Colonic mucosa (tissue), 4 donors: ENCODE measurements at places on chromosomes 11 and 22. TPM values are rescaled to one million over a fixed set of nuclear protein-coding genes. Genes with fewer than 3 reads are reported as not detected.
A peak's percentile ranks its signal among the peaks of the same experiment; 100 is the strongest.

DNA sequence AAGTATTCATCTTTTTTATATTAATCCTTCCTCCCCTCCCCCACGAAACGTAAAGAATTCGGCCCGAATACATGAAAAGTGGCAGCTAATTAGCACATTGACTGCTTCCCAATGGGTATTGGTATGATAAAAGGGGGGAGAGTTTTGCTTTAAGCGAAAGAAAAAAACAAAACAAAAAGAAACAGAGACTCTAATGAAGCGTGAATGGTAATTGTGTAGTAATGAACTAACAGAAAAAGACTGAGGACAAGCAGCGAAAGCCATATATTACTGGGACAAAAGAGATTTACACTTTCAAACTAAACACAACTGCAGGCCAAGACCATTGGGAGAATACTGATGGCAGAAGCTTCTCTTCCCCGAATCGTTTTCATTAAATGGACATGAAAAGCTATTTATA lies 2.5 kb downstream of the DBX1 start:
- H3K27ac ChIP-seq, result no peak overlapping the region
- H3K4me3 ChIP-seq, result no peak overlapping the region
- H3K4me1 ChIP-seq, result peaks cover 6% of the 10 kb centered on the region
- H3K36me3 ChIP-seq, result no peaks in the 10 kb centered on the region

DNA sequence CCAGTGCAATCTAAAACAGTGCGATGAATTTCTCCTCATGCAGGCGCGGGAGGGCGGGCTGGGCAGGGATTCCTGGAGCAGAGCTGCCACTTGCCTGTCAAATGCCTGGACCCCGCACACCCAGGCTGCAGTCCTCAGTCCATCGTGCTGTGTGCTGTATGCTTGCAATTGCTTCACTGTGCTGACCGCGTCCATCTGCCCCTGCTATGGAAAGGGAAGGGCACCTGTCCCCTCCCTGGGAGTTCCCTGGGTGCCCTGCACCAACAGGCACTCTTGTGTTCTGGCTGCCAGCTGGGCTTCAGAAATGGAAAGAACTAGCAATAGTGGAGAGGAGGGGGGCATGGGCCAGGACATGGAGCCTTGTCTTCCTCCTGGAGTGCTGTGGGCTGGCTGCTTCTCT lies 185.4 kb upstream of the B3GAT1 start:
- H3K4me1 ChIP-seq, result no peaks in the 10 kb centered on the region
- no peaks in the 10 kb centered on the region for H3K27me3 ChIP-seq
- H3K4me3 ChIP-seq, result no peak overlapping the region
- no peak overlapping the region for H3K27ac ChIP-seq

DNA sequence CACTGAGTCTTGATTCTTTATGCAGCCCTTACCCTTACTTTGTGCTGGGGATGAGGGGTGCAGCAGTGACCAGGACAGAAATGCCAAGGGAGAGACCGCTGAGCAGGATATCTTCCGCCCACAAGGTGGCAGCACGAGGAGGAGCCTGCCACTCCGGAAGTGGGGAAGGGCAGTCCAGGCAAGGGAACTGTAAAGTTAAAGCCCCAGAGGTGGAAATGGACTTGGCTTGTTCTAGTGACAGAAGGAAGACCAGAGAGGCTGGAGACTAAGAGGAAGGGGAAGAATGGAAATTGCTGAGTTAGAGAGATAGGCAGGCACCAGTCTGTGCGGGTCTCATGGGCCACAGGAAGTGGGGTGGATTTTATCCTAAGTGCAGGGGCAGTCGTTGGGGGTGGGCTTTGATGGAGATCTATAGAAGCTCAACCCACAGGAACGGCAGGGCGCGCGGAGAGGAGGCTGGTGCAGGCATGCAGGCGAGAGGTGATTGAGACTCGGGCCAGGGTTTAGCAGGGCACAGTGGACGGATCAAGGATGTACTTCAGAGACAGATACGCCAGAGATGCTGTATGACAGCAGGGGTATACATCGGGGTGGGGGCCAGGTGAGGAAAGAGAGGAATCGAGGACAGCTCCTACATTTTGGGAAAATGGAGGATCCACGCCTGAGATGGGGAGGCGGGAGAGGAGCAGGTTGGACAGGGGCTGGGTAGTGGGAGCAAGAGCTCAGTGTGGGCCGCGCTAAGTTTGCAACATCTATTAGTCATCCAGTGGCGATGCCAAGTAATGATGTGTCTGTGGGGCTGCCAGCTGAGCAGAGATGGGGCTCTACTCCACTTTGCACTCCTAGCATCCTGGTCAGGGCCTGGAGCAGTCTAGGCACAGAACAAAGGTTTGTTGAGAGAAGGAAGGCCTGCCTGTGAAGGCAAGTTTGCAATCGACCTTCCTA lies 3.3 kb upstream of the GRK2 start:
- no peaks in the 10 kb centered on the region for H3K27me3 ChIP-seq
- peaks cover 7% of the 10 kb centered on the region for H3K4me1 ChIP-seq
- DNase-seq, result peak; percentile 90
- no peaks in the 10 kb centered on the region for H3K36me3 ChIP-seq

GRCh38 chr11:79447038-79447786 lies 6.4 kb upstream of the TENM4 start:
- H3K36me3 ChIP-seq, result no peaks in the 10 kb centered on the region
- H3K4me1 ChIP-seq, result no peaks in the 10 kb centered on the region
- no peak overlapping the region for H3K4me3 ChIP-seq
- no peak overlapping the region for H3K27ac ChIP-seq

MAPK8IP1 gene
- 2.4 TPM for total RNA-seq

GRCh38 chr22:41531715-41532477 lies 12.4 kb downstream of the POLR3H start:
- H3K36me3 ChIP-seq, result peaks cover 29% of the 10 kb centered on the region
- H3K4me1 ChIP-seq, result no peaks in the 10 kb centered on the region
- no peak overlapping the region for H3K4me3 ChIP-seq
- H3K27me3 ChIP-seq, result no peaks in the 10 kb centered on the region

DNAJB7 gene
- total RNA-seq, result 0.12 TPM

- H3K27me3 ChIP-seq, result no peaks in the 10 kb centered on the region
- H3K4me1 ChIP-seq, result no peaks in the 10 kb centered on the region
- peak overlapping the region; percentile 38 for H3K27ac ChIP-seq
- DNase-seq, result peak; percentile 47
Observed at GRCh38 chr11:111417766-111418435, 38.8 kb upstream of the POU2AF1 start.

GRCh38 chr11:121683791-121684190 lies 231.0 kb upstream of the SORL1-AS1 start:
- H3K4me3 ChIP-seq, result no peak overlapping the region
- no peak overlapping the region for H3K27ac ChIP-seq
- no peak for DNase-seq
- H3K36me3 ChIP-seq, result no peaks in the 10 kb centered on the region
- H3K27me3 ChIP-seq, result no peaks in the 10 kb centered on the region

- H3K27ac ChIP-seq, result no peak overlapping the region
- no peak overlapping the region for H3K4me3 ChIP-seq
- no peaks in the 10 kb centered on the region for H3K27me3 ChIP-seq
- no peak for DNase-seq
Observed at GRCh38 chr11:24704716-24705115, 207.9 kb downstream of the LUZP2 start.

DNA sequence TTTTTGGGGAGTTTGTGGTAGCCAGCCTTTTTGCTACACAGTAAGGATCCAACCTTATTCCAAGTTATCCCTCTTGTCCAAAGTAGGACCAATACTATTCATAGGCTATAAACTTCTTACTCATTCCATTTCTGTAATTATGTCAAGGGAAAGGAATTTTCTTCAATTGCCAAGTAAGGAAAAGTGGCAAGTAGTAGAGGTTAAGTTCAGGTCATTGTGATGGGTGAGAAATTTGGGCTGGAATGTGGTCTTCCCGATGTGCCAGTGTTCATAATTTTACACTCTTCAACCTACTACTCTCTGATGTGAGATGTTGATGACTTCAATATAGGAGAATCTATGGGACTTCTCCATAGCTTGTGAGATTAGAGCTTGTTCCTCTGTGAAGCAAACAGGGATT lies 648.8 kb downstream of the METTL15 start:
- no peak overlapping the region for H3K27ac ChIP-seq
- H3K4me3 ChIP-seq, result no peak overlapping the region
- no peaks in the 10 kb centered on the region for H3K4me1 ChIP-seq
- H3K36me3 ChIP-seq, result no peaks in the 10 kb centered on the region
- DNase-seq, result no peak

- H3K4me3 ChIP-seq, result no peak overlapping the region
- no peak for DNase-seq
- peaks cover 4% of the 10 kb centered on the region for H3K4me1 ChIP-seq
- H3K27me3 ChIP-seq, result no peaks in the 10 kb centered on the region
- H3K36me3 ChIP-seq, result peaks cover 22% of the 10 kb centered on the region
- H3K27ac ChIP-seq, result no peak overlapping the region
Observed at GRCh38 chr11:60918251-60918938, 4.4 kb downstream of the TMEM109 start.

- no peak overlapping the region for H3K27ac ChIP-seq
- H3K4me3 ChIP-seq, result no peak overlapping the region
- no peaks in the 10 kb centered on the region for H3K27me3 ChIP-seq
- no peak for DNase-seq
- H3K4me1 ChIP-seq, result no peaks in the 10 kb centered on the region
Observed at GRCh38 chr22:19382240-19382639, 49.3 kb downstream of the HIRA start.

SNAP29 gene
- 25.3 TPM for total RNA-seq

DNA sequence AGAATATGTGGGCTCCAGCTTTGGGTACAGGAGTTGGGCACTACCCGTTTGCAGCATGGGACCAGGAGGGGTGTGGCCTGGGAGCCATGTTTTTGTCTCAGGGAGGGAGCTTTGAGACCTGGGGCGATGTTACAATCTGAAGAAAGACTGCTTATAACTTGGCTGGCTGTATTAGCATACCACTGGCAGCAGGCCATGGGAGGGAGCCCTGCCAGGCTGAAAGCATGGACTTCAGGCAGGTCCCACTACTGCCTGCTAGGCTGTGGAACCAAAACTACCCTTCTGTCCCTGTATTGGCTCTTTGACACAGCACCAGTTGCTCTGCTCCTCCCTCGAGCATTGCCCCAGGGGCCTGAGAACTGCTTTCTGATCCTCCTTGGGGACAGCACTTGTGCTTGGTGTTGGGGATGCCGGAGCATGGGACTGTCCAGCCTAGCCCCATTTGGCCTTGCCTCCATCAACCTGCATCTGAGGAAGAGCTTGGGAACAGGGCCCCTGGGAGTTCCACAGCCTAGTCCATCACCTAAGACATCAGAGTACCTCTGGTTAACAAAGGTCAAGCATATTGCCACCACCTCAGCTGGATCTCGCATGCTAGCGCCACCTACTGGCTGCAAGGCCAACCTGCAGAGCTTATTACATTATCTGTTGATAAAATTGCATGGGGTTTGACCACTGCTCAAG lies 217.4 kb downstream of the SBF2 start:
- no peak overlapping the region for H3K4me3 ChIP-seq
- H3K27ac ChIP-seq, result no peak overlapping the region
- H3K4me1 ChIP-seq, result no peaks in the 10 kb centered on the region
- no peaks in the 10 kb centered on the region for H3K36me3 ChIP-seq
- H3K27me3 ChIP-seq, result no peaks in the 10 kb centered on the region

DNA sequence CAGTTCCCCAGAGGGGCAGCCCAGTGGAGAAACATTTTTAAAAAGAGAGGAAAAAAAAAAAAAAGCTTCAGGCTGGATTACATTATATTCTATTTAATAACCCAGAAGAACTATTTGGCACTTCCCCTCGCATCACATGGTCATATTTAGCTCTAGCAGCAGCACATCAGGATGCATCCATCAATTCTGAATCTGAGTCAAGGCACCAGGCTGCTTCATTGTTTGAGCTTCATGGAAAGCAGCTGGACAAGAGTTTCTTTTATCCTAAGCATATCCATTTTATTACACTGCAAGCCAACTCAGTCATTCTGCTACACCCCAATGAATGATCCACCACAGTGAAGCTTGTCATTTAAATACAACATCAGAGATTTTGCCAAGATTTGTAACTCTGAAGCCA lies 10.0 kb downstream of the SPTY2D1 start:
- no peak for DNase-seq
- H3K4me1 ChIP-seq, result no peaks in the 10 kb centered on the region

DNA sequence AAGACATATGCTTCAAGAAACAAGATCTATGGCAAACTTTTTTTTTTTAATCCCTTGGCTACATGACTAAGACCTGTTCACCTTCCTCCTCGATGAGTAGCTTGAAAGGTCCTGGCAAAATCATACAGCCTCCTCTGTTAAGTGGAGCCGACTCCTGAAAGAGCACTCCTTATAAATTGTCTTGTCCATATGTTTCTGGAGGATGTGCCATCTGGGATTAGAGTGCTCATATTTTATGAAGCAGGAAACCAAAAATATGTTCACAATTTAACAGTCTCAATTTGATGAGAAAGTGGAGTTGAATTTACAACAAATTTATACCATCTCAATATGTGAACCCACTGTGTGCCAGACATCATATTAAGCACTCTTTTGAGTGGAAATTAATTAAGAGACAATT lies 912.1 kb upstream of the FAT3 start:
- H3K36me3 ChIP-seq, result no peaks in the 10 kb centered on the region
- no peaks in the 10 kb centered on the region for H3K4me1 ChIP-seq
- H3K4me3 ChIP-seq, result no peak overlapping the region
- H3K27ac ChIP-seq, result no peak overlapping the region
- no peak for DNase-seq
- no peaks in the 10 kb centered on the region for H3K27me3 ChIP-seq

MPEG1 gene
- total RNA-seq, result 17.6 TPM

INPP5J gene
- 18.3 TPM for total RNA-seq

ACR gene
- total RNA-seq, result 0.77 TPM

PRDM11 gene
- total RNA-seq, result 4.1 TPM

GRCh38 chr11:134655189-134655989 lies 243.3 kb upstream of the B3GAT1 start:
- H3K4me1 ChIP-seq, result no peaks in the 10 kb centered on the region
- no peaks in the 10 kb centered on the region for H3K27me3 ChIP-seq
- H3K27ac ChIP-seq, result no peak overlapping the region
- H3K4me3 ChIP-seq, result no peak overlapping the region
- no peaks in the 10 kb centered on the region for H3K36me3 ChIP-seq
- DNase-seq, result peak; percentile 9

- no peak overlapping the region for H3K27ac ChIP-seq
- H3K4me1 ChIP-seq, result no peaks in the 10 kb centered on the region
- no peaks in the 10 kb centered on the region for H3K36me3 ChIP-seq
- H3K27me3 ChIP-seq, result no peaks in the 10 kb centered on the region
- H3K4me3 ChIP-seq, result no peak overlapping the region
- DNase-seq, result no peak
Observed at GRCh38 chr22:25078591-25078990, 121.1 kb upstream of the CRYBB3 start.

DNA sequence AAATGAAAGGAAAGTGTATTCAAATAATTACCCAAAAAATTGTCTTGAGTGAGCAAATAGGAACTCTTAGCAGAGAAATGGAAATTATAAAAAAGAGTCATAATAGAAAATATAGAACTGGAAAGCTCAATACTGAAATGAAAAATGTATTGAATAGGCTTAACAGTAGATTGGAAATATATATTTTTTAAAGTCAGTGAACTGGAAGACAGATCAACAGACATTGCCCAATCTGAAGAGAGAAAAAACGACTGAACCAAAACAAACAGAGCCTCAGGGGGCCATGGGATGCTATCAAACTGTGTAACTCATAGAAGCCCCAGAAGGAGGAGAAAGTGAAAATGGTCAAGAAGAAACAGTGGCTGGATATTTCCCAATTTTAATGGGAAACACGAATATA lies 32.6 kb downstream of the TBX1 start:
- no peaks in the 10 kb centered on the region for H3K4me1 ChIP-seq
- no peaks in the 10 kb centered on the region for H3K36me3 ChIP-seq
- no peak overlapping the region for H3K4me3 ChIP-seq
- no peaks in the 10 kb centered on the region for H3K27me3 ChIP-seq
- DNase-seq, result no peak
